Stimulated activated CD4-positive, alpha-beta T cell treated with anti-CD3 and anti-CD28 coated beads, Interleukin-4, amount 100 ng/mL, for 4 hours (primary cell): ENCODE measurements at places on chromosomes 2 and 18.

GRCh38 chr2:111219285-111219684 lies 98.6 kb downstream of the BCL2L11 start:
- DNase-seq: no peak

GRCh38 chr2:152063325-152063924 lies 35.4 kb downstream of the CACNB4 start:
- no peak for DNase-seq

GRCh38 chr2:38115216-38116032 lies 39.5 kb upstream of the CYP1B1 start:
- peak; percentile 66 for DNase-seq

DNA sequence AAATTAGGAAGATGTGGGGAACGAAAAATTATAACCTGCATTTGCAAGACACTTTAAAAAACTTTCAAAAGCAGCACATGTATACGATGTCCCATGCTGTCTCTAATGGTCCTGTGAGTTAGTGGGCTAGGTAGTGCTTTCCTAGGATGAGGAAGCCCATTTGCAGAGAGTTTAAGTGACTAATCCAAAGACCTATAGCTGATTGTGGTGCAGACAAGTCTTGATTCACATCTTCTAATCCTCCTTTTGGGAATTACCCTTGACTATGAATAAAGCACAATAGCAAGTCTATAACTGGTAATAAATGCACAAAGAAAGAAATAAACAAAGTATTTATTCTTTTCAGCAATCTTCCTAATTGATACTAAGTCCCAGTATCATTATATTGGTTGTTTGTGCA lies 234.6 kb upstream of the FANCL start:
- no peak for DNase-seq
